ENCODE measurements at places on chromosomes 1 and 21.

GRCh38 chr1:56355422-56355821 is 223.9 kb downstream of the PLPP3 start:
- DNase-seq, result no peak

DNA sequence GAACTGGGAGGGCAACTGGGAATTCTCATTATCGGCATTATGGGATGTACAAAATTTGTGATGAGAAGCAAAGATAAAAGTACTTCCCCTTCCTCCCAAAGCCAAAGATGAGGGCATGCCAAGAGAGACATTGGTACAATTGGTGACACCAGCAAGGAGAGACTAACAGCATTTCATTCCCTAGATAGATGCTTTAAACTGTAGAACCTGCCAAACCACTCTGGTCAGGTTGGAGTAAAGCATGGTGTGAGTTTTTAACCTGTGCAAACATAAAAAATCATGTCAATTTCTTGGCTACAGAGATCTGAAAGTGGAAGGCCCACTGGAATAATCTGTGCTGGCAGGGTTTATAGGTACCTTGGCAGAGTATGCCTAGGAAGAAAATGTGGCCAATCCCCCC is 19.4 kb downstream of the CTXND2 start:
- DNase-seq, result no peak

GRCh38 chr1:88514544-88515060 is 169.5 kb upstream of the PKN2 start:
- no peak for DNase-seq

GRCh38 chr1:229464672-229465071 is 30.8 kb upstream of the ACTA1 start:
- no peak for DNase-seq

GRCh38 chr21:31667132-31667531 is 7.6 kb downstream of the SOD1 start:
- DNase-seq, result no peak

DNA sequence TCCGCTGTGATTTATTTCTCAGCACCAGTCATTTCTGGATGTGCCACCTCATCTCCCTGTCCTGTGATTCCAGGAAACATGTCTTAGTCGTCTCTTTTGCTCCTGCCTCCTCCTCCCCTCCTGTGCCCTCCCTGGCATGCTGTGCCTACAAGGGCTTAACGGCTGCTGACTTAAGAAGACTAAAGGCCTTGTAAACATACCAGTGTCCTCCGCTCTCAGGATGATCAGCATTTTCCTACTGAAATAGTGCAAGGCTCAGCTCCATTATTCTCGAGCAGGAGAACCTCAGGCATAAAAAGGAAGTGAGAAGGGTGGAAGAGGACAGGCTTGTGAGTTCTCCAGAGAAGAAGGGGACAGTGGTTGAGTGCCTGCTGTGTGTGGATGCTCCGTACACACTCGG is 61.6 kb upstream of the RUNX3 start:
- no peak for DNase-seq

DNA sequence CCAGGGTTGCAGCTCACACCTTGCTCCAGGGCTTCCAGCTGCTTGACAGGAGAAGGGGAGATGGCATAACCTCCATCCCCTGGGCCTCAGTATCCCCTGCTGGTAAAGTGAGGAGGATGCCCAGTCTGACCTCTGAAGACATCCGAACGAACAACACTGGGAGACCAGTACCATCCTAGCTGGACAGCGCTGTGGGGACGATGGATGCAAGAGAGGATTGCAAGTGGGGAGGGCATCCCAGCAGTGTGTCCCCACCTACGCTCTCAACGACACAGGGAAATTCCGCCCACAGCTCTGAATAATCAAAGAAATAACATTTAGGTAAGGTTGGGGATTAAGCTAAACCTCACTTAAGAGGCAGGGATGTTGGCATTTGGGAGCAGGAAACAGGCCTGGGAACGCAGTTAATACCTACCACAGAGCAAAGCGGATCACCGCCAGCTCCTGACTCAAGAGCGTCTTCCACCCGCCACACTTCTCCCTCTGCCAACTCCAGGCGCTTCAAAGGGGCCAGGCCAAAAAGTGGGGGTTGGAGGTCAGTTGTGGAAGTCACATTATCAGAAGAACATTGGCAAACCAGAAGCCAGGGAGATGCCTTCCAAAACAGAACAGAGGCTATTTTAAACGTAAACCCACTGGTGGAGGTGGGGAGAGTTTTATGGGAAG is 47.6 kb downstream of the SSBP3 start:
- no peak for DNase-seq

DNA sequence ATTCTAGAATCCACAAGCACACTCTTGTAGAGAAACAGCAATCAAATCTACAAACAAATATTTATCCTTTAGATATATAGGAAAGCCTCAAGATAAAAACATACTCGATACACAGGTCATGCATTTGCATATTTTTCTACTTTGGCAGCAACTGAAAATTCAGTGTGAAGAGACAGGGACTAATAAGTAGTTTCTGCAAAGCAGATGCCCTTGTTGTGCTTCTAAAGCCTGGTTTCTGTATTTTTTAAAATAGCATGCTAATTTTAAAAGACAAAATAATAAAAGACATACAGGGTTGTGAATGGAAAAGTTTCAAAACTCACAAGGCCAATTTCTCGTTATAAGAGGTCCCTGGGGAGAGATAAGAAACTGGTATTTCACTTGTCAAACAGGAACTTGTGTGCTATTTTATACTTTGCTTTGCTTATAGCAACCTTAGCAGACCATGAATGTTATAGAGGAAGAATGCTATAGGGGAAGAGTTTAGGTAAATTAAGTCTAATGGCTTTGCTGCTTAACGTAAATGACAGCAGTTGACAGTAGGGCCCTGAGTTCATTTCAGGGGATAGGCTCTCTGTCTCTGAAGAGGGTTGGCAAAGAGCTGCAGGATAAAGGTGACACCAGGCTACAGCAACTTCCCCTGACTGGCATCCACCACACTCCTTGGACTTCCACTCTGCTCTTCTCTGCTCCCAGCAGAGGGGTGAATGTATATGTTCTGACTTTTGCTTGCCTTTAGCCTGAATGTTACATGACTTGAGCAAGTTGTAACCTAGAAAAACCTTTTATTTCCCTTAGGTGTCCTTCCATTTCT is 9.4 kb upstream of the RGS13 start:
- DNase-seq, result no peak

GRCh38 chr1:16983649-16984048 is 3.2 kb upstream of the MFAP2 start:
- DNase-seq, result no peak

DNA sequence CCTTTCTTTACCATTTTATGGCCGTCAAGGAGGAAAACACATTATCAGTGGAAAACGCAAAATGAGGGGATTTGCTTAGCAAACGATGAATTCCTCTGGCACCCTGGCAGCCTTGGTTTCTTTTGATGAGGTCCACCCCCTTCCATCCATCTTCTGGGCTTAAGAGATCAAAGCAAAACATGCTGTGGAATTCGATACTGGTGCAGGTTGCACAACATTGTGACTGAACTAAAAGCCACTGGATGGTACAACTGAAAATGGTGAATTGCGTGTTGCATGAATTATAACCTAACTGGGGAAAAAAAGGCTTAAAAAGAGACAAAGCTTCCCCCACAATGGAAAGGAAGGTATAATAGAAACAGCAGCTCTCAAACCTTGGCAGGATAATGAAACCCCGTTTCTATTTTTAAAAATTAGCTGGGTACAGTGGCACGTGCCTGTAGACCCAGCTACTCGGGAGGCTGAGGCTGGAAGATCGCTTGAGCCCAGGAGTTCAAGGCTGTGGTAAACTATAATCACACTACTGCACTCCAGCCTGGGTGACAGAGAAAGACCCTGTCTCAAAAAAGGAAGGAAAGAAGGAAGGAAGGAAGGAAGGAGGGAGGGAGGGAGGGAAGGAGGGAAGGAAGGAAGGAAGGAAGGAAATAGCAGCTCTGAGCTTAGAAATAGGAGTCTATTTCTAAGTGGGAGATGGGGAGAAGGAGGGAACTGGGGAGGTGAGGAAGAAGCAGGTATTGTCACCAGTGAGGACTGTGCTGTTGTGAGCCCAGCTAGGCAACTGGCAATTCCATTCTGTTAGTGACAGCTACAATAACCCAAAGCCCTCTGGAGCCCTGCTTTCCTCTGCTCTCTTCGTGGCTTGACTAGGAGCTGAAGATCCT is 29.0 kb upstream of the LGALS8 start:
- no peak for DNase-seq

DNA sequence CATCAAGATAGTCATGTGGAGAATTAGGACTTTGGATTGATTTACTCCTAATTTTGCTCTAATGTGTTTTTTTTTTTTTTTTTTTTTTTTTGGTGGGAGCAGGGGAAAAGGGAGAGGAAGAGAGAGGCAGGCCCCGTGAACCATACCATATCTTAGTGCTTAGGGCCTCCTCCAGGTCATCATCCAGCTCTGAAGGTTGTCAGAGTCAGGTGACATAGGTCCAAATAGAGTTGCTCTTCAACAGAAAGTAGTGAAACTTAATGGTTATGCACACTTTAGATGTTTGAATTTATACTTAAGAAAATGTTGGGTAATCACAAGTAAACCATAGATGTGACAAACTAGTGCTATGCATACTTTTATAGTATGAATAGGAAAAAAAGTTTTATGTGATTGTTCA is 32.2 kb downstream of the CXADR start:
- no peak for DNase-seq

- no peak for DNase-seq
Observed at GRCh38 chr1:184541537-184542152, 154.8 kb downstream of the C1orf21 start.

DNA sequence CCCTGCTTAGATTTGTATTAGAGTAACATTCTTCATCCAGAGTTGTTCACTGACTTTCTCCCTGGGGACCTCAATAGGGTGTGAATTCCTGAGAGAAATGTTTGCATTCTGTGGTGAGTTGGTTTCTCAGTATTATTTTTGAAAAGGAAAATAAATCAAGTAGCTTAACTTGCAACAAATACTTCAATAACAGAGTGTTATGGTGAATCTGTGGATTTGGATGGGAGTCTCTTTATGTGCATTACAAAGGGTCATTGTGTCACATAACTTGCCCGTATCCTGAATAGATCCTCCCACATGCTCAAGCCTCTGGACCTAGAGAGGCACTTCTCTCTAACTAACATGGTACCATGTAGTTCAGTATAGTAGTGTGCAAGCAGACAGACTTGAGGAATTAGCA is 68.4 kb upstream of the IPO9 start:
- DNase-seq, result no peak

DNA sequence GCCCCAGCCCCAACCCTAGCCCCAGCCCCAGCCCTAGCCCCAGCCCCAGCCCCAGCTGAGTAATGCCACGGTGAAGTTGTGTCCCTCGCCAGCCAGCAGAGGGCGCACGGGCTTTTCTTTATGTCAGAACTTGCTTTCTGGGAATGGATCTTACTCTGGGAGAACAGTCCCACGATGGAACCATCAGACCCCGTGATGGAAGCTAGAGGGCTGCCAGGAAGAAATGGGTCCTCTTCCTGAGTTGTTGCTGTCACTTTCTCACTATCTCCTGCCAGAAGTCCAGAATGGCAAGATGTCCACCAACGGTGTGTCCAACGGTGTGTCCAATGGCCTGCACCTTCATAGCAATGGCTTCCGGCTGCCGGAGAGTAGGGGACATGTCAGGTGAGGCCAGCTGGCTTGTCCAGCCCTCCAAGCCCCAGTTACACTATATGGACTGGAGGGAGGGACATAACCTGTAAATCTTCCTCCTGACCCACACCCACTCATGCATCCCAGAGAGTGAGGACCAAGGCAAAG is 25.1 kb upstream of the TMEM222 start:
- DNase-seq, result peak; percentile 87

GRCh38 chr21:17139696-17140095 is 373.1 kb upstream of the CXADR start:
- DNase-seq, result no peak

DNA sequence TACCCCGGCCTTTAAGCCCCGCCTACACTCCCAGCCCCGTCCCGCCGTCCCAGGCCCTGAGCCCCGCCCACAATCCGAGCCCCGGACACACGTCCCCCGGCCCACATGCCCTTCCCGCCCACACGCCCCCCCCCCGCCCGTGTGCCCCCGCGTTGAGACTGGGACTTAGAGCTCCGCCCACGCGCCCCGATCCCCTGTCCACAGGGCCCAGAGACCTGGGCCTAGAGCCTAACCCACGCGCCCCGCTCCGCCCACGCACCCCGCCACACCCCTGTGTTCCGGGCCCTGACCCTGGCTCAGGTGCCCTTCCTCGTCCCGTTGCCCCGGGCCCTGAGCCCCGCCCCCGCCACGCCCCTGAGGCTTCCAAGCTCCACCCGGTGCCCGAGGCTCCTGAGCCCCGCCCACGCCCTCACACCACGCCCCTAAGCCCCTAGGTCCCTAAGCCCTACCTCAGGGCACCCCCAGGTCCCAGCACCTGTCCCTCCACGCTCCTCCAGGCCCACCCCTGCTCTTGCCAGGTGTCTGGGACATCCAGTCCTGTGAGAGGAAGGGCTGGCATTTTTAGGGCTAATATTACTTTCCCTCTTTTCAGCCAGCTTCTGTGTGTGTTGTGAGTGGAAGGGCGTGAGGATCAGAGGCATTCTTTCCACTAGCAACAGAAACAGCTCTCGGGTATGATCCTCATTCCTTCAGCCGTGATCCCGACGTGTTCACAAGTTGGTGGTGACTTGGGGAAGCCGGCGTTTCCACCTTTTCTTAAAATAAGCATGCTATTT is 552 bp upstream of the GPR157 start:
- peak; percentile 94 for DNase-seq

- peak; percentile 80 for DNase-seq
Observed at GRCh38 chr1:7942214-7942921, 1.7 kb upstream of the TNFRSF9 start.

- DNase-seq, result no peak
Observed at GRCh38 chr21:35674895-35675470, 385.3 kb downstream of the SETD4 start.

GRCh38 chr1:43648221-43648847 is 1.6 kb upstream of the KDM4A start:
- no peak for DNase-seq

GRCh38 chr1:167808104-167808503 is 86.3 kb downstream of the MPZL1 start:
- DNase-seq, result no peak

DNA sequence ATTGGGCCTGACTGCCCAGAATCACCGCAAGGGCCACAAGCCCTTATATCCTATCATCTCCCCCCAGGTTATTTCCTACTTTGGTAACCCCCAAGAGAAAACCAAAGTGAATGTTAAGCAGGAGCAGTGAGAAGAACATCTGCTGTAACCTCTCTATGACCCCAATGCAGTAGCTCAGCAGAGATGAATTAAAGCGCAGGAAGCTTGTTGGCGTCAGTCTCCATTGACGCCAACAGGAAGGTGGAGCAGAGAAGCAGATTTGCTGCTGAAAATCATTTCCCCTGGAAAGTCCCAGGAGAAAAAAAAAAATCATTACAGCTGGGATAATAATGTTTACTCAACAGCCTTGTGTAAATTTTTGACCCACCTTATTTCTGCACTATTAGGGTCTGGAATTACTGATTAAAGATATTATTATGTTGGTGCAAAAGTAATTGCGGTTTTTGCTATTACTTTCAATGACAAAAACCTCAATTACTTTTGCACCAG is 33.2 kb upstream of the FAM163A start:
- no peak for DNase-seq

- no peak for DNase-seq
Observed at GRCh38 chr1:9942399-9942938, 722 bp downstream of the LZIC start.

GRCh38 chr1:168972225-168972624 is 134.3 kb upstream of the ATP1B1 start:
- DNase-seq, result no peak

GRCh38 chr21:20377250-20377649 is 621.0 kb upstream of the NCAM2 start:
- no peak for DNase-seq

GRCh38 chr1:243523766-243524165 is 267.9 kb downstream of the SDCCAG8 start:
- no peak for DNase-seq

- no peak for DNase-seq
Observed at GRCh38 chr1:177065430-177065829, 99.1 kb downstream of the ASTN1 start.
